ENCODE measurements at places on chromosomes 12 and 14.

- no peak for DNase-seq
These were observed 949.7 kb downstream of the TRHDE start for GRCh38 chr12:73221836-73222235.

- no peak for DNase-seq
These were observed 44.8 kb downstream of the GCH1 start for GRCh38 chr14:54857830-54858269.

- DNase-seq = no peak
These were observed 2.3 kb downstream of the TAS2R46 start for GRCh38 chr12:11059784-11060183.

- no peak for DNase-seq
These were observed 37.9 kb downstream of the FBRSL1 start for GRCh38 chr12:132527883-132528264.

DNA sequence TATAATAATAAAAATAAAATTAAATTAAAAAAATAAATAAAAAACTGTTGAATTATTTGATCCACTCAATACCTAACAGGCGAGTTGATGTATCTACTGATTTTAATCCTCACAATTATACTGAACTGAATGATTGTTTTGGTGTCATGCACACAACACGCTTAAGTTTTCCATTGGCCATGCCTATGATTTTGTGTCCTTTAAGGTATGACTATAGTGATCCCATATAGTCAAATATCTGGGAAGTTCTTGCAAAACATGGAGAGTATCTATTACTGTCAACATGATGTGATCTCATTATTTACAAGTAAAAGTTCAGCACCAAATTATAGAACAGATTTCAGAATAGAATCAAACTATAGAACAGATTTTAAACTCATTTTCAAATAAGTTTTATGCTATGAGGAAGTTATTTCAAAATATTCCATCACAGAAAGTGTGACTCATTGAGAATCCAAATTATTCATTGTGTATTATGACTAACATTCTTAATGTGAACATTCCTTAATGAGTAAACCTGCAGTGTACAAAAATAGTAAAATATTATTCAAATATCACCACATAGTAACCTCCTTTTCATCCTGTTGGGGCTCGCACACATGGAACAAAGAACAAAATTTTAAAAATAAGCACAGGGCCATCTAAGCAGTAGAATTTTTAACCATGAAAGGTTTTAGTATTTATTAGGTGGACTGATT, 190.4 kb downstream of the SLC25A21 start:
- no peak for DNase-seq

DNA sequence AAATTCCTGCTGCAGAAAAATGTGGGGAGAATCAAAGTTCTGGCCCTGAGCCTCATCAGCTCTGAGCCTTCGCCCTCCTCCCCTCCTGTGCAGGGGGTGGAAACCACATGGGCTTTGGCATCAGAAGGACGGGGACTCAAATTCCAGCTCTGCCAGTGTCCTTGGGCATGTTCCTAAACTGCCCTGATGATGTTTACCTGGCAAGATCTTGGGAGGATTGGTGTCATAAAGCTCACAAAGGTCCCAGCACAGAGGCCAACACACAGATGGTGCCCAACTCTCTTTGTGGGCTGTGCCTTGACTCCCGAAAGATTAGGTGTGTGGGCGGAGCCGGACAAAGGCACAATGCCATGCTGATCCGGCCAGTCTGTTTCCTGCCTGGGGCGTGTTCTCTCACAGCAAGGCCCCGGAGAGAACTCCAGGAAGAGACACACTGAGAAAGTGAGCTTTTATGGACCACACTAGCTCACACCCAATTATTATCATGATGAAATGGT, 20.5 kb upstream of the CLMN start:
- no peak for DNase-seq

- no peak for DNase-seq
These were observed 23.1 kb downstream of the MGAT4C start for GRCh38 chr12:86233126-86233525.

GRCh38 chr12:45170456-45171042, 45.3 kb upstream of the ANO6 start:
- DNase-seq = peak; percentile 80

- DNase-seq = no peak
These were observed 40.7 kb downstream of the GALNT9 start for GRCh38 chr12:132288516-132289215.

- no peak for DNase-seq
These were observed 29.4 kb downstream of the ANO4 start for GRCh38 chr12:100823963-100824362.

DNA sequence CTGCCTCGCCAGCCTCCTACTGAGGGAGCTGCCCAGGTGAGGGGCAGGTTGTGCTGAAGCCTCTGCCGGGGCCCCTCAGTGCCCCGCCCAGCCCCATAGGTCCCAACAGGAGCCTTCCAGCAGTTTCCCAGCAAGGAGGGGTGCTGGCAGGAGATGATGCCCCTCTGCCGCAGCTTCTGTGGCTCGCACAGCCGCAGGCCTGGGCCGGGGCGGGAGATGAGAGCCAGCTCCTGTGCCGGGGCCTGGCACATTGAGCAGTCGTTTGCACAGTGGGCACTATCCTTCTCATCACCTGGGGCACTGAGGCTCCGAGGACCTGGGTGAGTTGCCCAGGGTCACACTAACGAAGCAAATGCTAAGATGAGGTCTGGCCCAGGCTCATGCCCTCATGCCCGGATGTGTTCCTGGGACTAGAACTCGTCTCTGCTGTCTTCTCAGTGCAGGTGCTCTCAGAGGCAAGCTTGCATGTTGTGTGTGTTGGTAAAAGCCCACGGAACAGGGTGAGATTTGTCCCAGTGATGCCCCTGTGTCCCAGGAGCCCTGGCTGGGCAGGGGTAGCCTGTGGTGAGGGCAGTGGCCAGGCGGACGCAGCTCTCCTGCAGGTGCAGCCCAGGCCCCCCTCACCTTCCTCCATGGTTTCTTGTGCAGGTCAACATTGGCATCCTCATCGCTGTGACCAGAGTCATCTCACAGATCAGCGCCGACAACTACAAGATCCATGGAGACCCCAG, 177.5 kb downstream of the ADGRD1 start:
- no peak for DNase-seq

GRCh38 chr12:13790317-13790716, 191.1 kb downstream of the GRIN2B start:
- no peak for DNase-seq

DNA sequence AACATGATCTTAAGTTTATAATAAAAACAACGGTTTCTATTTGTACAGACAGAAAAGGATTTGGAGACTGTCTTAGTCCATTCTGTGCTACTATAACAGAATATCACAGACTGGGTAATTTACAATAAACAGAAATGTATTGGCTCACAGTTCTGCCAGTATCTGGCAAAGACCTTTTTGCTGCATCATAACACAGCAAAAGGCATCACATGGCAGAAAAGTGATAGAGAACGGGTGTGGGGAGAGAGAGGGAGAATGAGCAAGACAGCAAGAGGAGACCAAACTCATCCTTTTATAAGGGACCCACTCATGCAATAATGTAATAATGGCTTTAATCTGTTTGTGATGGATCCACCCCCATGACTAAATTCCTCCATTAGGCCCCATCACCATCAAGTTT, 17.0 kb upstream of the NUDT4 start:
- no peak for DNase-seq

DNA sequence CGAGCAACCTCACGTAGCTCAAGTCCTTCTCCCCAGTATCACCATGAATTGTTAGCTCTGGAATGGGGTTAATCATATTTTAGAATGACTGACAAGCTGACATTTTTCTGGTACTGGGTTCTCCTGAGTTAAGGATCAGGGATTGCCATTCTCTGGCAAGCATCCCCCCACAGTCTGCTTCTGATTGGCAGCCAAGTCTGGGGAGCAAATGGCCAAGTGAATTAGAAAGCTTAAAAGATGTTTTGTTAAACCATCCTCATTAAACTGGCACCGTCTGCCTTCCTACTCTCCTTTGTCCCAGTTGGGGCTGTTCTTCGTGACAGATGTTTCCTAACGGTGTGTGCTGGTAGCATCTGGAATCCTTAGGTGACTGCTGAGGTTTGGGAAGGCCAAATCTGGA, 17.2 kb upstream of the CISTR start:
- no peak for DNase-seq

- no peak for DNase-seq
These were observed 394.5 kb upstream of the GARIN6 start for GRCh38 chr12:99253068-99253467.

DNA sequence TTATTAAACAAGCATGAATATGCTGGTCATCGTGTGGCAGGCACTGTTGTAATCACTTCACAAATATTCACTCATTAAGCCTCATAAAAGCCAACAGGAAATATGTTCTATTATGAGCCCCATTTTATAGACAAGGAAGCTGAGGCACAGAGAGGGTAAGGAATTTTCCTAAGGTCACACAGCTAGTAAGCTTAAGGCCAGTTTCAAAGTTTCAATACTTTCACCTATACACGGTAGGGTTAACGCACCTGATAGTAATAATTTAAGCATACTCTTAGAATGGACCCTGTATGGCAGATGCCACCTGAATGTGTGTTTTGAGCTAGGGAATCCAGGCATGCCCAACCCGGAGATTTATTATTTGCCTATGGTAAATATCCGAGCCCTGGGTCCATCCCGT, 39.8 kb downstream of the EGLN3 start:
- DNase-seq = no peak

GRCh38 chr12:29611906-29612305, 114.4 kb upstream of the OVCH1 start:
- DNase-seq = no peak

GRCh38 chr14:70696026-70696425, 54.3 kb downstream of the TTC9 start:
- DNase-seq = no peak

GRCh38 chr12:114611145-114612018, 72.6 kb downstream of the TBX3 start:
- no peak for DNase-seq

DNA sequence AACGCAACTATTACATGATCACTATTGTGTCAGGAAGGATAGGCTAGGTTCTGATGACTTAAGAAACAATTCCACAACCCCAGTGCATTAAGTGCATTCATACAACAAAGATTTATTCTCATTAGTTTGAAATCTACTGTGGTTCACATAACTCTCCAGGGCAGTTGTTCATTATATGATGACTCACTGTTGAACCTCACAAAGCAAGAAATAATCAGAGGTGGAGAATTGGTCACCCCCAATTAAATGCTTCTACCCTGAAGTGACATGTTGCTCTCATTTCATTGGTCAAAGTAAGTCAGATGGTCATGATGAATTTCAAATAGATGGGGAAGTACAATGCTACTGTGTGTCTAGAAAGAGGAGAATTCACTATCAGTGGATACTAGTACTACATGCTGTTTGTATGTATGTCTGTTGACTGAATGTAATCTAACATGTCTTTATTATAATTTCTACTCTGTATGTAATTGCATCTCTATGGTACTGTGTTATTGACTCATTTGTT, 6.1 kb upstream of the HELB start:
- no peak for DNase-seq

DNA sequence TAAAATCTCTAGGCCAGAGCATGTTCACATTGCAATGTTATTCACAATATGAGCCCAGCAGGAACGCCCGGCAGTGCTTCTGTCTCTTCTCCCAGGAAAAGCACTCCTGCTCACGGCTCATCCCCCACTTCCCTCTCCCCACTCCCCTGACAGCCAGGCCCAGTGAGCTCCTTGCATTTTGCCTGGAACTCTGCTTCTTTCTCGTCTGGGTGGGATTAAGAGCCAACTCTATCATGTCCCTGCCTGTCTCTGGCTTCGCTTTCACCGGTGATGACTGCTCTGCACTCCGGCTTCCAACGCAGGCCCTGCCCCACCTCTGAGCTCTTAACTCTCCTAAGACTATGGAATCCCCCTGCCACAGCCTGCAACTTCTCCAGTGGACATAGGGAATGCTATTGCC, 2.5 kb downstream of the PLEK2 start:
- DNase-seq = no peak

DNA sequence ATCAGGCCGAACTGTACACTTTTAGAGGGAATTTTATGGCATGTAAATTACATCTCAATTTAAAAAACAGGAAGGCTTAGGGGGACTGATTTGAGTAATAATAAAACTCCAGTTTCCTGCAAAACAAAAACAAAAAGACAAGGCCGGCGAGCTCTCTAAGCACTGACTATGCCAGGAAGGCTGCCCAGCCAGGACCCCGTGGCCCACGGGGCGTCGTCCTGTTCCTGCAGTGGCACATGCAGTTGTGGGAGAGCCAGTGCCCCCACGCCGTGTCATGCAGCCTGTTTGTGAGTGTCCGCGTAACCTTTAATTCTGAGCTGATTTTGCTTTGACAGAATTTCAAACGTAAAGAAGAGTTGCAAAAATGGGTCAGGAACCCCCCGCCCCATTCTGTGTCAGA, 10.5 kb downstream of the XRCC3 start:
- DNase-seq = no peak

GRCh38 chr12:31846405-31846804, 112.8 kb upstream of the RESF1 start:
- DNase-seq = no peak

GRCh38 chr12:128259556-128260070, 7.4 kb upstream of the TMEM132C start:
- no peak for DNase-seq

DNA sequence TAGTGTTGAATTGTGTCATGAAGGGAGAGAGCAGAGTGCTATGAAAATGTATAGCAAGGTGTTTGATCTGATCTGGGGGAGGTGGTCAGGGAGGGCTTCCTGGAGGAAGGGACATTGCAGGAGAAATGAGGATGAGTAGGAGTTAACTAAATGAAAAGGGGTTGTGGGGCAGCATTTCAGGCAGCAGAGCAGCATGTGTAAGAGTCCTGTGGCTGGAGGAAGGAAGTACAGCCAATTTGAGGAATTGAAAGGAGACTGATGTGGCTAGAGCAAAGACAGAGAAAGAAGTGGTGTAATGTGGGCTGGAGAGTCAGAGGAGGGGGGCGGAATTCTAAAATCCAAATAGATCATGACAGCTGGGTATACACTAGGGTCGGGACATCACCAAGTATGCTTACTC, 20.5 kb downstream of the NPC2 start:
- no peak for DNase-seq

- no peak for DNase-seq
These were observed 3.2 kb upstream of the DUSP6 start for GRCh38 chr12:89355243-89356068.
